ENCODE measurements at places on chromosomes 3 and 15.
A peak's percentile ranks its signal among the peaks of the same experiment; 100 is the strongest.

DNA sequence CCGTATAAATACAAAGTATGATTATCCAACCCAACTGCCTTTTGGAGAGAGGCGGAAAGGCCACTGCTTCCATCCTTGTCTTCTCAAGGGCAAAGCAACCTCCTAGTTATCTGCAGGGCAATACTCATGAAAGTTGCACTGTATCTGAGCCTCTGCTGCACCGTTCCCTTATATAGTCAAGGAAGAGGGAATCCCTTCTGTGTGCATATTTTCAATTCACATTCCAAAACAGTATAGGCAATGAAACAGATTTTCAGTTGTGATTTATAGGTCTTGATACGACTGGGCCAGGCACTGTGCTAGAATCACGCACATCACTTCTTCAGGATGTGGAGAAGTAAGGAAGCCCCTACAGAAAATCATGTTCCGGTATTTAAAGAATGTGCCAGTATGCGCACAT, 455.7 kb downstream of the FOXP1 start:
- no peak for DNase-seq

DNA sequence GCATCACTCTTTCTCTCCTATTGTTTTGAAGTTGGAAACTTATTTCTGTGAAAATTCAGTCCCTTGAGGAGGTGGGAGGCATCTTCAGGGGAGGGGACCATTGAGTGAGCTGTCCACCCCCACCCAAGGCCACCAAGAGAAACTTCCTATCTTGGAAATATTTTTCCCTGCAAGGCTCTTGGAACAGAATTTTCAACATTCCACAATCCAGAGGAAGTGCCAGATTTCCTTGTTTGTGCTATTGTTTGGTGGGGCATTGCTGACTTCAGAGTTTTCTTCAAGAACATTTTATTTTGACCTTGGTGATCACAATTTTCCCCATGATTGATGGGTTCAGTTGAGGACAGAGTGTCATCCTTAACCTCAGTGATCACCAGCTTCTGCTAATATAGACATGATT, 12.0 kb downstream of the DNASE1L3 start:
- DNase-seq = no peak

GRCh38 chr3:118755253-118755801, 279.3 kb downstream of the IGSF11 start:
- no peak for DNase-seq

GRCh38 chr15:27059610-27060202, 88.7 kb downstream of the GABRG3 start:
- DNase-seq = no peak

DNA sequence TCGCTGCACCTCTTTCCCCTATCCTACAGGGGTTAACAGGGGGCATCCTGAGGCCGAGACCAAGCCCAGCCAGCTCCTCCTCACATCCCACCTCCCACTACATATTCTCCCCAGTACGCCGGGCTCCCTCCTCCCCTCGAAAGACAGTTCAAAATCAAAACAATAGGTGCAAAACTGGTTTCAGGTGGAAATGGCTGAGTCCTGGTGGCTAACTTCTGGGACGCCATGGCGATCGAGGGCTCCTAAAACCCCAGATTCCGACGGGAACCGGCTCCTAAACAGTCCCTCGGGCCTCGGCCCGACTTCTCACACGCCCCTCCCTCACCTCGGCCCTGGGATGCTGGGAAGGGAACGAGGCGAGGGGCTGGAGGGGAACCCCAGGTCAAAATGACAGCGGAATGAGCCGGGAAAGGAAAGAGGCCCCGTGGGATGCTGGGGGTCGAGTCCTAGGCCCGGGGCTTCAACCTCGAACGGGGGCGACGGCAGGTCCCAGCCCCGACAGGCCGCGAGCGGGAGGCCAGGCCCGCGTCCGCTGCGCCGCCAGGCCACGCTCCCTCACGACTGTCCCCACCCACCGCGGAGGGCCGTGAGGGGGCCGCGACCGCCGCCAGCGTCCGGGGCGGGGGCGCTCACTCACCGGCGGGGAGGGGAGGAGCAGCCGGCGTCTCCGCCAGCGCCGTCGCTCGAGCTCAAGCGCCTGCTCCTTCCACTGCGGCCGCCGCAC, 492 bp downstream of the TMCC1 start:
- DNase-seq = peak; percentile 27

- DNase-seq = no peak
These were observed 60.0 kb downstream of the PLOD2 start for GRCh38 chr3:146100825-146101444.

DNA sequence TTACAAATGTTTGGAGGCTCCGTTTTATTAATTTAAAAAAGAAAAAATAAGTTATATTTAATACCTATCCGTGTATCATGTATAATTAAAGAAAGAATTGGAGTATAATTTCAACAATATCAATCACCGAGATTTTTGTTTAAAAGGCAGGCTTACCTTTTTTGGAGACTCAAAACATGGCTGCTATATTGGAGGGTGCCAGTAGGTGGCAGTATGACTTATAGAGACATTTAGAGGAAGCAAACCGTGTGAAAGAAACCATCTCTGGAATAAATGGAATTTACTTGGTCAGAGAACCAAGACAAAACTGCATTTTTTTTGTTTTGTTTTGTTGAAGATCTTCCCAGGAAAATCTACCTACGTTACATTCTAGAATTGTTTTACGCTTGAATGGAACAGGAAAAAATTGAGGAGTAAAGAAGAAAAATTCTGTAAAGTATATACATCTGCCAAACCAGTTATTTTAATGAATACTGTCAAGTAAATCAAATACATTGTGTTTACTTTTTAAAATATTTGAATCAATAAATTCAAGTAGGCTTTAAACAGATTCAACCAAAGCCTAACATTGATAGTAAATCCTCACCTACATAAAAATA, 802.6 kb upstream of the ALCAM start:
- DNase-seq = peak; percentile 38

GRCh38 chr3:7309641-7310102, 448.8 kb downstream of the GRM7 start:
- DNase-seq = no peak

DNA sequence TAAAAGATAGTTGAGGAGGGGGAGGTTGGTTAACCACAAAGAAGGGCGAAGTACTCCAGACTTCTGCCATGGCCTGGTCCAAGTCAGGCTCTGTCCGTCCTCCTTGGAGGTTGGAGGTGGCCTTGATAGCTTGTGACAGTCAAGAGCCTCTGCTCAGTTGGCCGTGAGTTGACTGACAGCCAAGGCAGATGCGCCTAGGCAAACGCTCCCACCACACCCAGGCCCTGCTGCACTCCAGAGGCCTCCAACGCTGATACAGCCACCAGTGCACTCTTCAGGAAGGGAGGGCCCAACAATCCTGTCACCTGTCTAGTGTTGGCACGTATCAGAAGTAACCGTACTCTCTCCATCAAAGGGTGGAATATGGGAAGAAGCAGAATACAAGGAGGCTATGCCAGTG, 9.3 kb downstream of the RBPMS2 start:
- no peak for DNase-seq

DNA sequence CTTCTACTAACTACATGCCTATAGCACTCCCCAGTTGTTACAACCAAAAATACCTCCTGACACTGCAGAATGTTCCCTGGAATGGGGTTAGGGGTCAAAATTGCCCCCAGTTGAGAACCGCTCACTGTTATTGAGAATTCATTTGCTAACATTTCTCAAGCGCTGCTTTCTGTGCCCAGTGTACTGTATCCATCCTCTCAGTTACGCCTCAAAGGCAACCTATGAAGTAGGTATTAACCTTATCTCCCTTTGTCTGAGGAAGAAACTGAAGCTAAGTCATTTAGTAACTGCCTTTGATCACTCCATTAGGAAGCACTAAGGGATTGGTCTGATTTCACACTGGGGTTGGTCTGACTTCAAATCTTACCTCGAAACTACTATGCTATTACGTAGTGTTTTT, 70.1 kb downstream of the CADPS start:
- DNase-seq = no peak

GRCh38 chr3:127164615-127165014, 28.3 kb upstream of the PRR23E start:
- no peak for DNase-seq

GRCh38 chr15:89963301-89964231, 37.6 kb upstream of the ZNF710 start:
- no peak for DNase-seq

GRCh38 chr3:69012800-69013252, 658 bp downstream of the EOGT start:
- DNase-seq = peak; percentile 2
